NCI-H526 (cell line): ENCODE measurements at places on chromosomes 12 and 14.
A peak's percentile ranks its signal among the peaks of the same experiment; 100 is the strongest.

- DNase-seq, result no peak
Observed at GRCh38 chr14:24211311-24211710, 2.0 kb downstream of the CHMP4A start.

DNA sequence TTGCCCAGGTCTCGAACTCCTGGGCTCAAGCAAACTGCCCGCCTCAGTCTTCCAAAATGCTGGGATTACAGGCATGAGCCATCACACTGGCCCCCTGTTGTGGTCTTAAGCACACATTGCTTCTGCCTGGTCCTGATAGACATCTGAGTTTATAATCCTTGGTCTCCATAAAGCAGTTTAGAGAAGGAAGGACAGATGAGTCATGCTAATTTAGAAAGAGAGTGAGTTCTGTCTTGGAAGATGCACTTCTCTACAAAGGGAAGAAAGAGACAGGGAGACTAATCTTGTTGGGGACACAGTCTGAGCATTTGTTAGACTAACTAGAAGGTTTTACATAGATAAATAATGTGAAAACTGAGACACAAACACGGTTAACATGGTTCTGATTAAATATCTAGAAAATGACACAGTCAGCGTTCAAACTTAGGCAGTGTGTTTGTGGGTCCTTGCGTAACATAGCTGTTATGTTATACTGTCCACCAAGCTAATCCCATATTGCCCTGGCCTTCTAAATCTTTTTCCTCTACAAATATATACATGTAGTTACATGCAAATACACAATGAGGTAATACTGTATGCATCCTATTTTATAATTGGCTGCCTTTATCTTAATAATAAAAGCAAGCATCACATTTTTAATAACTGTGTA lies 31.0 kb downstream of the SAMD4A start:
- DNase-seq, result no peak

DNA sequence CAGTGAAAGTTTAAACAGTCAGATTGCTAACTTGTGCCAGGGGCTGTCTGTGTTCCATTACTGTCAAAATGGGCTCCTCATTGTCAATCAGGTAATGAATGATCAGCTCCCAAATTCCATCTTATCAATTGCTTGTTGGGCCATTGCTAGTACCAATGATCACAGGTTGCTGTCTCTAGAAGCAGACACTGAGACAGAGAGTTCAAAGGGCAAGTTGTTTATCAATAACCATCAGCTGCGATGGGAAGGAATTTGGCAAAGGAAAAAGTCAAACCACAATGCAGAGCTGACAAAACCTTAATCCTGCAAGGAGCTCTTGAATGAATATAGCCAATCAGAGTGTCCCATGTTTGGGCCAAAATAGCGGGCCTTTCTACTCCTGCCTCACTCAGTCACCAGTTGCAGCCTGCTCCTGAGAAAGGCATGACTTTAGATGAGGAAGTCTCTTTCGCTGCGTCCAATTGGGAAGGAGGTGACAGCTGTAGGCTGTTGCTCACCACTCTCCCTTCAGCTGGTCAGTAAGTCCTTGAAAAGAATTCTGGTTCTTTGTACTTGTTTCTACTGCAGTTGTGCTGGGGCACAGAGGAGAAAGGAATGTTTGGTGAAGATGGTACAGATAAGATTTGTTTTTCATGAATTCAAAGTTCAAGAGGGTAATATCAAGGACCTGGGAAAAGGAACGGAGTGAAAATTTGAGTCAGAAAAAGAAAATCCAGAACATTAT lies 179.2 kb upstream of the PDE3A start:
- DNase-seq, result no peak

DNA sequence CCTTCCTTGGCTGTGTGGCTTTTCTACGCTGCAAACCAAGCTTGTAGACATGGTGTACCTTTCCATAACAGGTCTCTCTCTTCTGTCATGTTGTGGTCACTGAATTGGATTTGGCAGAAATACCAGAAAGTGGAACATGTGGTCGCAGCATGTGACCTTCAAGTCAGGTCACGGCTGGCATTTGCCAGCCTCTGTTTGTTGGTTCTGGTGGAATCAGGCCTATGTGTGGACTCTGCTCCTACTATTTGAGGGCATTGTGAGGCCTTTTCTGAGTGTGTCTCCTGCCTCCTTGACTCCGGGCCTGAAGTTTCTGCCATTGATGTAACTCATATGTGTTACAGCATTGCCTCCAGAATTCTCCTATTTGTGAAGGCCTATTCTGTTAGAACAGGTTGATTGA lies 116.7 kb downstream of the CACNA1C start:
- DNase-seq, result no peak

- no peak for DNase-seq
Observed at GRCh38 chr12:132838410-132839080, 9.9 kb upstream of the GOLGA3 start.

- DNase-seq, result no peak
Observed at GRCh38 chr14:78253986-78254385, 83.8 kb downstream of the NRXN3 start.

DNA sequence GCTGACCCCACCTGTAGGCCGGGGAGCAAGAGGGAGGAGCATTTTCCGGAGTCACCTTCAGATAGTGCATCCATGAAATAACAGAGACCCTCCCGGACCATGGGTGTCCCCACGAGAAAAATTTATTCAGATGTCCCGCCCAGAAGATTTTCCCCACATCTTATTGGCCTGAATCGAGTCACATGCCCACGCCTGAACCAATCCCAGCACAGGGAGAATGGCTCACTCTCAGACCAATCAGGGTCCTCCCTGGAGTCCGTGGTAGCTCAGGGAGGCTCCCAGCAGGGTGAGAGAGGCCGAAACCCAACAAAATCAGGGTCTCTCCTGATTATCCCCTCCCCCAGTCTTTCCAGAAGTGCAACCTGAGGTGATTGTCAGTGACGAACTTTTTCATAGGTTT lies 16.4 kb upstream of the NCOR2 start:
- no peak for DNase-seq

DNA sequence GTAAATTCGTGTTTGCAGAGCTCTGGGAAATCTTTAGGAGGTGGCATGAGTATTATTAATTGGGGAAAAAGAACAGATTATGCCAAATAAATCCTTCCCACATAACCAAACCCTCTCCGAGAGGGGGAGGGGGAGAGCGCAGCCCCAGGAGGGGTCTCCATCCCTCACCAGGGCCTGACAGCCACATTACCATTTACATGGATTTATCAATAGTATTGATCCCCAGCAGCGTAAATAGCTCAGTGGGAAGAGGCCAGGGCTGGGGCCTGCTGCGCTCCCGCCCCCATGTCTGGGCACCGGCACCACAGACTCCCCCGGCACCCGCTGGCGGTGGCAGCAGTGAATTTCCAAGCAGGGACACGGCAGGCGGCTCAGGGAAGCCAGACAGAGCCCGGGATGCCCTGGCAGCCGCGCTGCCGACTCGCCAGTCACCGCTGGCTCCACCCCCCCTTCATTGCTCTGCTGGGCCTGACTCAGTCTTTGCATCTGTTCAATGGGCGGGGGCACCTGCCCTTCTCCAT lies 2.4 kb downstream of the NCOR2 start:
- DNase-seq, result no peak

DNA sequence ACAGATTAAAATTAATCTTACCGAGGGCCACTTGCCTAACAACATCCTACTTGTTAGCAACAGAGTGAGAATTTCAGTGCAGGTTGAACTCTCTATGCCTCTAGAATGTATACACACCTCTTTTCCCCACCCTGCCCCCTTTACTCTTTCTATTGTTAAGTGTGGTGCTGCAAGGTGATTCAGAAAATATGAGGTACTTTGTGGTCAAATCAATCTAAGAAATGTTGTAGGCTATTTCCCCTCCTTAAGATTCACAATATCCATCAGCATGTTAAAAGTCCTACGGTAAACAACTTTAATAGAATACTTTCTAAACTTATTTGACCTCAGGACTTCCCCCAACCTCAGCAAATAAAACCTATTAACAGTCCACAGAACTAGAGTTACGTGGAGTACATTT lies 106.0 kb downstream of the LMNTD1 start:
- no peak for DNase-seq

DNA sequence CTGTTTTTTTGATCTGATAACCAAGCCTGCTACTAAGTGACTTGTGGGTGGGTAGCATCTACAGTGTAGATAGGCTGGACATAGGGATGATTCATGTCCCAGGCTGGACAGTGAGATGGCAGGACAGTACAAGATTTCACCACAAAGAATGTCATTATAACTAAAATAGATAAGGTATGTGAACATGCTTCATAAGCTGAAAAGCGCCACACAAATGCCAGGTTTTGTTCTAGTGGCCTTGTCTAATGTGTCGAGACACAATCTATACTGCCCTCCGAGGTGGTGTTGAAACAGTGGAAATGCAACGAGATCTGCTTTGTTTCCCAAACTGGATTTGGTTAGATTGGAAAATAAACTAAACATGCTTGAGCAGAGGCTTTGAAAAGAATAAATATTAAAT lies 4.4 kb downstream of the LGALS3 start:
- DNase-seq, result peak; percentile 70

DNA sequence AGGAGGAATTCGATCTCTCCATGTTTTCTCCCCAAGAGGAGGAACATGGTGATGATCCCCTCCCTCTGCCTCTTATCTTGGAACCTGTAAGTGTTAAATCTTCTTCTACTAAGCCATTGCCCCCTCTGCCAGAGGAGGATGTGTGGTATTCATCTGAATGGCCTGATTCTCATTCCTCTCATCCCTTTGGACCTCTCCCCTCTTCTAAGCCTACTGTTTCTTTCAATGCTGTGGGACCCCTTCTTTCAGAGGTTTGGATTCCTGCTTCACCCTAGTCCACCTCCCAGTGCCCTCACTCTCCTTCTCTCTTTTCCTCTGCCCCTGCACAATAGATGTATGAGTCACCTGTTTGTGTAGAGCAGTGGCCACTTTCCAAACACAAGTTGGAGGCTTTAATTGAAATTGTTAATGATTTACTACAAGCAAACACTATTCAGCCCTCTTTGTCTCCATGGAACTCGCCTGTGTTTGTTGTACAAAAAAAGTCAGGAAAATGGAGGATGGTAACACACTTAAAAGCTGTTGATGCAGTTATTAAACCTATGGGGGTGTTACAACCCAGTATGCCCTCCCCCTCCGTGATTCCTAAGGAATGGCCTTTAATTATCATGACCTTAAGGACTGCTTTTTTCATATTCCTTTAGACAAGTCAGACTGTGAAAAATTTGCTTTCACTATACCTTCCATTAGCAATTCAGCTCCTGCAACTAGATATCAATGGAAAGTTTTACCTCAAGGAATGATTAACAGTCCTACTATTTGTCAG lies 192.1 kb upstream of the ALG10B start:
- no peak for DNase-seq

DNA sequence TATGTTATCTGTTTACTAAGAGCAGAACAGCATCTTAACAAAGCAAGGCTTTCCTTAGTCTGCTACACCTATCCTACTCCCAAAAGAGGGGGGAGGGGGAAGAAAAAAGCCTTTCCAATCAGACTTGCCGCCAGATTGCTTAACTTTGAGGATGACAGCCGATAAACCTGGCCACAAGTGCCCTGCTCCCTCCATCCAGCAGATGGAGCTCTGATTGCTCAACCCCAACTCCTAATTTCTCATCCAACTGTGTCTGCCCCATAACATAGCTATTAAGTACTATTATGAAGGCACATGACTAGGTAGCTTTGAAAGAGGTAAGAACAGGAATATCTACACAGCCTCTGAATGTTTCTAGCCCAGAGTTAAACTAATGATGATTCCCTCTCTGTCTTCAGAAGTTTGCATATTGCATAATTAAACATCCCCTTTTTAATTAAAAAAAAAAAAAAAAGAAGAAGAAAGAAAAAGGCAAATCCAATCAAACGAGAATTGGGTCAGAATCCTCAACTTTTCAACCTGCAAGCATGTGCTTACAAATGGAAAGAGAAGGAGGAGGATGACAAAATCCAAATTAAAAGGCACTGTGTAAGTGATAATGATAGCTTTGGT lies 247.4 kb downstream of the GALC start:
- no peak for DNase-seq

DNA sequence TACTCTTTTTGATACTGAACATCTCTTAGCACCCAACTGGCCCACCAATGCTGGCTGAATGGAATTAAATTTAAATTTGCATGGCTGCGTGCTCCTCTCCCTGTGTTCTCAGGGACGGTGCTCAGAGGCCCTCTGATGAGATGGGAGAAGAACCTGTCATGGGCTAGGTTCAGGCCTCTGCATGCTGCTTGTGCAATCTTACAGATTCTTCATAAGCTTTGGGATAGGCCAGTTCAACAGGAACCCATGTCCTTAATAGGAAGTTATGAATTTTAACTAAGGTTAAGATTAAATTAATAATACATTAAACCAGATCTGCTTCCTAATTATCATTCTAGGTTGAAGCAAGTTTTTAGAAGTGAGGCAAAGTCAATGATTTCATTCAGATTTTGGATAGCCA lies 119.7 kb upstream of the LRIG3 start:
- no peak for DNase-seq
